ENCODE measurements at places on chromosomes 7 and 10.
A peak's percentile ranks its signal among the peaks of the same experiment; 100 is the strongest.

DNA sequence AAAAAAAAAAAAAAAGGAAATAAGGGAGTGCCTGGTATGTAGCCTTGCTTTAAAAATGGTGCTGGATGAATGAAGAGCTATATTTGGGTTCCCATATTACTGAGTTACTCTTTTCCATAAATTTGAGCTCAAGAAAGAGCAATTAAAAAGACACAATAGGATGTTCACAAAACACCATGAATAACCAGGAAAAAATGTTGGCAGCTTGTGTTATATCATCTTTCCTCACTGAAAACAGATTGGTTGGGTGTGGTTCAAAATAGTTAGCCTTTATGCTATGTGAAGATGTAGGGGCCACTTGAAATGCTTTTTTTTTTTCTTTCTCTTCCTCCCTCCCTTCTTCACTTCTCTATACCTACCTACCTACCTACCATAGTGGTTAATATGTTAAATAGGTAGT lies 256.9 kb downstream of the STK31 start:
- no peak for DNase-seq

DNA sequence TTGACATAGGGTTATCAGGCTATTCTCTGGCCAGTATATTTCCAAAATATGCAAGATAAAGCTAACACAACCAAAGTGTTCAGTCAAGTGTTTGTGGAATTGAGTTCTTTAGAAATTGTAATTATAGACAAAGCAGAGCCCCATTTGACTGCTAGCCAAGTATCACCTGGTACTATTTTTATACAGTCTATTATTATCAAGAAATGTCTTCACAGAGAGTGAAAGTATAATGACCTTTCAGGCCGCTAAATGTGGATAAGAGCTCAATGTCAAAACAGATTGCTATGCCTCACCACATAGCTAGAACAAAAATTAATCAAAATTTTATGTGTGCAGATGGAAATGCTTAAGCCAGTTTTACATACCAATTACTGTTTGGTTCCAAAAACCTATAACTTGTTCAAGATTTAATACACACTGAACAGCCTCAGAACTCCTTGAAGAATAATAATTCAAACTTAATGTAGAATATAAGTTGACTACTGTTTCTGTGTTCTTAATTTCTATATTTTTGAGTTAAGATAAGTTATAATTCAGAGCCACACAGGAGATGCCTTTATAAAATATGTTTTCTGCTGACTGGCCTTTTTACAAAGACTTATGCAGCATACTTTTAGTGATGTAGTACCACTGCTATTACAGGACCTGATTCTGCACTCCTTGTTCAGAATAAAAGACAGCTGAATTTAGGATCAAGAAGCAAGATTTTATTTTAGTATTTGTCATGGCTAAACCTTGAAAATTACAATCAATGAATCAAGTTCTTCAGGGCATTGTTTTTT lies 31.0 kb downstream of the PRPS1L1 start:
- no peak for DNase-seq

- DNase-seq = peak; percentile 29
Measured at GRCh38 chr7:148747274-148747673, 48.6 kb downstream of the CUL1 start.

GRCh38 chr7:147571436-147572185 lies 1019.0 kb upstream of the C7orf33 start:
- no peak for DNase-seq

- peak; percentile 43 for DNase-seq
Measured at GRCh38 chr7:137670222-137671064, 176.3 kb downstream of the DGKI start.

GRCh38 chr10:103442031-103442461 lies 10.1 kb downstream of the CALHM2 start:
- DNase-seq = no peak

DNA sequence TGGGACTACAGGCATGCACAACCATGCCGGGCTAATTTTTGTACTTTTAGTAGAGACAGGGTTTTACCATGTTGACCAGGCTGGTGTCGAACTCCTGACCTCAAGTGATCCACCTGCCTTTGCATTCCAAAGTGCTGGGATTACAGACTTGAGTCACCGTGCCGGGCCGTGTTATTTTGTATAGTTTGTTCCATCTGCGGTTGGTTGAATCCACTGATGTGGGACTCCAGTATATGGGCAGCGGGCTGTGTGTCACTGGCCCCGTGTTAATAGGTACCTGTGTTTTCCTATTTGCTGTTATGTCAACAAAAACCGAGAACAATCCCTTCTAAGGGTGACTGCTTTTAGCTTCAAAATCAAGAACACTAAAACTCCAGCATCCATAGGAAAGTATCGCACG lies 297.6 kb upstream of the PITRM1 start:
- DNase-seq = no peak

DNA sequence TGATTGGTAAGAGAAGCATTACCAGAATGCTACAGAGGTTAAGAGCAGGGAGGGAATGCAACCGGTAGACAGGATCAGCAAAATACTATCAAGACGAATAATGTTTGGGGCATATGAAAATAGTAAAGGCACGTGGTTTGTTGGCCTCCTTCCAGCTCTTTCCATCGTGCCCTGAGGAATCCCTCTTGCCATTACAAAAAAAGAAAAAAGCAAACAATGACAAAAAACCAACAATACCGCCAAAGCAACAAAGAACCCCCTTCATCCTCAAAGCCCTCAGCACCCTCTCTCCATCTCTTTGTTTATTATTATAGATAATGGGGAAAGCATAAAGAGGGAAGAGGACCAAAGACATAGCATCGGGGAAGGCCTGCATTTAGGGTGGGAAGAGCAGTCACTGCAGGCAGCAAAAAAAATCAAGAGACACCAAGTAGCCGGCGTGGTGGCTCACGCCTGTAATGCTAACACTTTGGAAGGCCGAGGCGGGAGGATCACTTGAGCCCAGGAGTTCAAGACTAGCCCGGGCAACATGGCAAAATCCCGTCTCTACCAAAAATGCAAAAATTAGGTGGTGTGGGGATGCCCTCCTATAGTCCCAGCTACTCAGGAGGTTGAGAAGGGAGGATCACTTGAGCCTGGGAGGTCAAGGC lies 78.0 kb downstream of the HIP1 start:
- no peak for DNase-seq

- DNase-seq = no peak
Measured at GRCh38 chr10:15491856-15492642, 121.0 kb upstream of the FAM171A1 start.

- DNase-seq = no peak
Measured at GRCh38 chr7:117165656-117166055, 157.2 kb downstream of the WNT2 start.

DNA sequence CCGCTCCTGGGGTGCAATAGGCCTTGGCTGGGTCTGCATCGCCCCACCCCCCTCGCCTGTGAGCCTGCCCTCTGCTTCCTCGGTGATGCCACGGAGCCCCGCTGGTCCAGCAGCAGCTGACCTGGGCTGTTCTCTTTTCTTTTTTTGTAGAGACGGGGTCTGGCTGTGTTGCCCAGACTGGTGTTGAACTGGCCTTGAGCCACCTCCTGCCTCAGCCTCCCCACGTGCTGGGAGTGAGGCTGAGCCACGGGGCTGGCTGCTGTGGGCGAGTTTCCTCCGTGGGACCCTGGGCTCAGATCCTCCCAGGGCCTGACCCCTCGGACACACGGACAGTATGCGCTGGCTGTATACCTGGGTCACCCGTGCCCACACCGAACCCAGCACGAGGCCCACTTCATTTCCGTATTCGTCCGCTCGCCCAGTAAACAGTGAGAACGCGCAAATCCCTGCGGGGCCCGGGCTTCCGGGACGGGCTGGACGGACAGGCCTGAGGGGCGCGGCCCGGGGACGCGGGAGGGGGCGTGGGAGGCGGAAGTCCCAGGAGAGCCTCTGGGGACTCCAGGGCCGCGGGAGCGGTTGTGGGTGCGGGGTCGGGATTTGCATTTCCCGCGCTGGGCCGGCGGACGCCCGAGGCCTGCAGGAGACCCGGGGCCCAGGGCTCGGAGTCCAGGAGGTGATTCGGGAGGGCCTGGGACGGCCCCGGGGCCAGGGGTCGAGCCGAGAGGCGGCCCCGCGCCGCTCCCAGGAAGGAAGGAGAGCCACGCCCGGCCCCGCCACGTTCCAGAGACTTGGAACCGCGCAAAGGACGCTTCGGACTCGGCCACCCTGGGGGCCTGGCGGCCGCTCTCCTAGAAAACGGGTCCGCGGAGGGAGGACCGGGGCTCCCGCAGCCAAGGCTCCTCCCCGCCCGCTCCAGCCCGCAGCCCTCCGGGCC lies 57.7 kb upstream of the DNAJB6 start:
- DNase-seq = no peak

DNA sequence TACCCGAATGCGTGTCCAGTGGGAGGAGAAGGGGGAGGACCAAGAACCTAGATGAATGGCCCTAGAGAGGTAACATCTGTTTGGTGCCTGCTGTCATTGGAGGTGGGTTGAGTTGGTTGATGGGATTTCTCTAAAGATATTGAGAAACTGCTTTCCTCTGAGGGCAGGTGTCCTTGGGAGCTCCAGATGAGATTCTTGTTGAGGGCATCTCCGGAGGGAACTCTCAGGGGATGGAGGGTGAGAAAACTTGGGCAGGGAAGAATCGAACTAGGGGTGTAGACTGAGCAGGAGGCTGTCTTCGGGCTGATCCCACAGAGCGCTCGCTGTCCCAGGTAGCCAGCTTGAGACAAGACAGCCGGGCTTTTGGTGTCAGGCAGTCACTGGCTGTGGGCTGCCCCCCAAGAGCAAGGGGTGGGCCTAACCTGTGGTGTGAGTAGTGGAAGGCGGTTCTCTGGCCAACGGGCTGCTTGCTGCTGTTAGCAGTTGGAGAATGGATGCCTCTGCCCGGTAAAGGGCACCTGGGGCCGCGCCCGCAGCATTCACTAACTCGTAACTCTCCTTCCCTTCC lies 3.7 kb downstream of the IRF5 start:
- no peak for DNase-seq

DNA sequence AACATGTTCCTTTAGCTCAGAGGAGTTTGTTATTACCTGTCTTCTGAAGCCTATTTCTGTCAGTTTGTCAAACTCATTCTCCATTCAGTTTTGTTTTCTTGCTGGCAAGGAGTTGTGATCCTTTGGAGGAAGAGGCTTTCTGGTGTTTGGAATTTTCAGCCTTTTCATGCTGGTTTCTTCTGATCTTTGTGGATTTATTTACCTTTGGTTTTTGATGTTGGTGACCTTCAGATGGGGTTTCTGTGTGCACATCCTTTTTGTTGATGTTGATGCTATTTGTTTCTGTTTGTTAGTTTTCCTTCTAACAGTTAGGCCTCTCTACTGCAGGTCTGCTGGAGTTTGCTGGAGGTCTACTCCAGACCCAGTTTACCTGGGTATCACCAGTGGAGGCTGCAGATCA lies 118.6 kb downstream of the PPP1R9A start:
- no peak for DNase-seq

GRCh38 chr10:97071496-97071895 lies 114.3 kb downstream of the SLIT1 start:
- DNase-seq = no peak

DNA sequence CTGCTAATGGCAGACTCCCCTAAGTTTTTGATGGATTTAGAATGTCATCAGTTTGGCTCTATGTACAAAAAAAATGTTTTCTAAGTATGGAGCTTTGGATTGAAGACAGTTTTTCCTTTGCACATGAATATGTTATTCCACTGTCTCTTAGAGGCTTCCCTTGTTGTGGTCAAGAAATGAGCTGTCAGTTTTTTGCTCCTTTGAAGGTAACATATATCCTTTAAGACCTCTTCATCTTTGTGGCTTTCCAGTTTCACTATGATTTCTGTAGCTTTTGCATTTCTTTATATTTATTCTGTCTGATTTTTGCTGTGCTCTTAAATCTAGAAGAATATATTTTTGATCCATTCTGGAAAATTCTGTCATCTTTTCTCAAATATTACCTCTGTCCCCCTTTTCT lies 15.8 kb upstream of the ODAD2 start:
- DNase-seq = no peak

- DNase-seq = no peak
Measured at GRCh38 chr7:142579946-142580345, 169.3 kb upstream of the PRSS1 start.

- no peak for DNase-seq
Measured at GRCh38 chr7:46557295-46557711, 636.2 kb upstream of the IGFBP3 start.

DNA sequence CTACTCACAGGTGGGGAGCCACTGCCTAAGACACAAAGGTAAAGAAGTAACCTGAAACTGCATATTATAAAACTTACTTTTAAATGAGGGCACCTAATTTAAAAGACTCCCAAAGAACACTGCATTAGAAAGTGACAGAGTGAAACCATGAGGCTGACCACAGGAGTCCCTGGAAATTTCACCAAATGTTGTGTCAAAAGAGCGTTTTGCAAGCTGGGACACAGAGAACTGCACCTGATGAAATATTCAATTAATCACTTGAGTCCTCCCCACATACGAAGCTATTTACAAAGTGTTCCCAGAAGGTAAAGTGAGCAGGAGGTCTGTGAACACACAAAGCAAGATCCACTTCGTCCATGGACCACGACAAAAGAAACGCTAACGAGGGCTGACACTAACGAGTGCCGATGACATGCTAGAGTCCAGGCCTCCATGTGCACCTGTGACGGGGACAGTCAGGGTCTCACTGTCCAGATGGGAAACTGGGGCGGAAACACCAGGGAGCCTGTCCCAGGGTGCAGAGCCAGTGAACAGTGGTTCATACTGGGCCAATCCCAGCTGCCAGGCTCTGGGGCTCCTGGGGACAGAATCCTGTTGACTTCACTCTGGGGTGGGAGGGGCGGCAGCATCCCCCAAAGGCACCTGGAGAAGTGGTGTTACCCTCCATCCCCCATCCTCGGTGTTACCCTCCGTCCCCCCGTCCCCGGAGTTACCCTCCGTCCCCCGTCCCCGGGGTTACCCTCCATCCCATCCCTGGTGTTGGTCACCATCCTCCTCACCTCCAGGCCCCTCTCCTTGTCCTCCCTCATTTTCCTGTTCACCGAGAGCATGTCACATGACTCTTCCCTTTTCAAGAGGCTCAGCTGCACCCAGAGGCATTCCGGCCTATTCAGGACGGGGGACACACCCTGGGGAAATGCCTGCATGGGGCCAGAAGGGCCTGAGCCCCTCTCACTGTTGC lies 63.4 kb downstream of the DIP2C start:
- peak; percentile 38 for DNase-seq

DNA sequence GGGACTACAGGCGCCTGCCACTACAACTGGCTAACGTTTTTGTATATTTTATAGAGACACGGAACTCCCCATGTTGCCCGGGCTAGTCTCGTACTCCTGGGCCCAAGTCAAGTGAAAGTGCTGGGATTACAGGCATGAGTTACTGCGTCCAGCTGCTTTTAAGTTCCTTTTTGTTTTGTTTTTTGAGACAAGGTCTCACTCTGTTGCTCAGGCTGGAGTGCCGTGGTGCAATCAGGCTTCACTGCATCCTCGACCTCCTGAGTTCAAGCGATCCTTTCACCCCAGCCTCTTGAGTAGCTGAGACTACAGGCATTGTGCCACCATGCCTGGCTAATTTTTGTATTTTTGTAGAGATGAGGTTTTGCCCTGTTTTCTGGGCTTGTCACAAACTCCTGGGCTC lies 155.0 kb downstream of the GALNT17 start:
- no peak for DNase-seq

GRCh38 chr7:41880107-41880506 lies 177.2 kb upstream of the INHBA start:
- DNase-seq = no peak

All from cerebellar cortex (tissue), 1 donor.